Sciatic nerve (tissue), 2 donors: ENCODE measurements at places on chromosomes 1 and 21.

DNA sequence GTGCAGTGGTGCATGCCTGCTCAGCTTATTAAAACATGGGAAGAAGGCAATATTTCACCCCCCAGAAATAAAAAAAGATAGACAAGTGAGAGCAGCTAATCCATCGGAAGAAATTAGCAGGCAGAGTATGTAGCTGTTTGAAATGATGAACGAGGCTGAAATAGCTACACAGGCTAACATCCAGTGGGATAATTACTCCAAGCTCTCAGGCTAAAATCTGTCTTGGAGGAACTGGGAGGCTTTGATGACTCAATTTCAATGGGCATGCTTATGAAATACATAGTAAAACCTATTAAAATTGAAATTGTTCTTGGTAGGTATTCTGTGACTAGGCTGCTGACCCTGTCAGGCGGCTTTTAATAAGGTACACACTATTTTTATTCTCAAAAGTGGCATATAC, 84.1 kb upstream of the RRP15 start:
- DNase-seq = no peak

GRCh38 chr1:4851385-4852065, 197.1 kb downstream of the AJAP1 start:
- no peak for DNase-seq

DNA sequence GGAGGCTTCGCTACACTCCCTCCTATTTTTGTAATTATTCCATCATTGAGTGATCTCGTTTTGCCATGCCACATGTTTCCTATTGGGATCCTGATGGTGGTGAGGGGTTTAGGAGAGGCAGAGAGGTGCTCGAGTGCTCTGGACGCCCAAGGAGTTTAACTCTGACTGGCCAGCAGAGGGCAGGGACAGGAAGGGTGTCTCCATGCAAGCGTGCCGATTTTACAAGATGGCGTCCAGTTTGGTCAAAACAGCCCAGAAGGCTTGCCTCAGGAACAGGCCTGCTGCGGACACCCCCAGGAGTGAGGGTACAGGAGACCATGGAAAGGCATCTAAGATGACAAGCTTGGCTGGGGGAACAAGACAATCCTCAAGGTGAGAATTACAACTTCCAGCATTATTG, 33.8 kb upstream of the KCNE2 start:
- no peak for DNase-seq

DNA sequence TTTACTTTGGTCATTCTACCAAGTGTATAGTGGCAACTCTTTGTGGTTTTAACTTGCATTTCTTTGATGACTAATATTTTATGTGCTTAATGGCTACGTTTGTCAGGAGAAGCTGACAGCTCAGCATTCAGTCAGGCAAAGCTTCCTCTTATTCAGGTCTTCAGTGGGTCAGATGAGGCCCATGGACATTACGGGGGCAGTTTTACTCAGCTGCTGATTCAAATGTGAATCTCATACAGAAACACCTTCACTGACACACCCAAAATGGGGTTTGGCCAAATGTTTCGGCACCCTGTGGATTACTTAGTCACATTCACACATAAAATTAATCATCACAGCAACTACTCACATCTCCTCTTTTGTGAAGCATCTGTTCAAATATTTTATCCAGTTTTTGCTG, 104.9 kb upstream of the PLD5 start:
- no peak for DNase-seq

GRCh38 chr1:199029855-199030254, 391.0 kb downstream of the PTPRC start:
- DNase-seq = no peak
